Jurkat, Clone E6-1 (cell line): ENCODE measurements at places on chromosomes 12 and 14.

- DNase-seq: no peak
These were observed 701.2 kb upstream of the TBX3 start for GRCh38 chr12:115385141-115385540.

GRCh38 chr14:29616922-29617321, 310.7 kb downstream of the PRKD1 start:
- no peak for DNase-seq

DNA sequence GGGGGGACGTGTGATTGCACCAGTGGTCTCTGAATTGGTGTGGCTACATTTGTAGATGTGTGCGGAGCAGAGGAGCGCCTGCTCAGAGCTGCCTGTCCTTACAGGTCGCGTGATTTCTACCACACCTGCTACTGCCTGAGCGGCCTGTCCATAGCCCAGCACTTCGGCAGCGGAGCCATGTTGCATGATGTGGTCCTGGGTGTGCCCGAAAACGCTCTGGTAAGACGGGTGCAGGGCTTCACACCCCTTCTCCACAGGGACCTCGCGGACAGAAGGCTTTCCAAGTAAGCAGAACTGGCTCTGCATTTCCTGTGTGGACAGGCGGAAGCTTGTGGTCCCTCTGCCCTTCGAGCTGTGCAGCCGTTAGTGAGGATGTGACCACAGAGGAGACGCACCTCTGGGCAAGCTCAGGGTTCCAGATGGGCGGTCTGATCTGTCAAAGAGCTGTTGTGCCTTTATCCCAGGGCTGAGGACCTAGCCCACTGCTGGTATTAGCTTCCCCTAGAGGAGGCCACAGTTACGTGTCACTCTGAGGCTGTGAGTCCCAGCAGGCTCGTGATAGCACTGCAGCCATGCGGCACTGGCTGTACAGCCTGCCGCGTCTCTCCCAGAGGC, 47.7 kb downstream of the MAX start:
- DNase-seq: no peak

GRCh38 chr14:63727231-63727735, 582 bp downstream of the SGPP1 start:
- DNase-seq: no peak

DNA sequence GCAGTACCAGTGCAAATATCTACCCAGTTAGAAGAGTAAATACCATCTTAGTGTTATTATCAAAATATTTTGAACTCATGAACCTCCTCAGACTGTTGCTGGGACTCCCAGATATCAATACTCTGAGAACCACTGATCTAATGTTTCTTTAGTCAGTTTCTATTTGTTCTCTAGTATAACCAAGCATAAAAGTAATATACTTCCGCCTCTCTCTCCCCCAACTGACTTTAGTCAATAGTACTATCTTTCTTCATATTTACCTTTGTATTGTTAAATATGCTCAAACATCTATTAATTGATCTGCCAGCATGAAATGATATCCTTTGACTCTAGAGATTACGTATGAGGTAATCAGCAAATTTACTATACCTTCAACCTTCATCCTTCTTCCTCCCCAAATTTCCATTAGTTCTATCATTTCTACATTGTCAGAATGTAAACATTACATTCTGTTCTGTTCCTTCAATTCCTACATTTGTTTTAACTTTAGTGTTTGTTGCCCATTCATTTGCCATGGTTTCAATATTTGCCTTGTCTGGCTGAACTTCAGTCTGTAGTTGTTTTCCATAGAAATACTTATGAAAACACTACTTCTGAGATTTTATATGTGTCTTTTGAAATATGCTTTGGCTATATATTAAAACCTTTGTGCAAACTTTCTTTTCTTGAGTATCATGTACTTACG, 192.5 kb upstream of the PDE3A start:
- DNase-seq: no peak

DNA sequence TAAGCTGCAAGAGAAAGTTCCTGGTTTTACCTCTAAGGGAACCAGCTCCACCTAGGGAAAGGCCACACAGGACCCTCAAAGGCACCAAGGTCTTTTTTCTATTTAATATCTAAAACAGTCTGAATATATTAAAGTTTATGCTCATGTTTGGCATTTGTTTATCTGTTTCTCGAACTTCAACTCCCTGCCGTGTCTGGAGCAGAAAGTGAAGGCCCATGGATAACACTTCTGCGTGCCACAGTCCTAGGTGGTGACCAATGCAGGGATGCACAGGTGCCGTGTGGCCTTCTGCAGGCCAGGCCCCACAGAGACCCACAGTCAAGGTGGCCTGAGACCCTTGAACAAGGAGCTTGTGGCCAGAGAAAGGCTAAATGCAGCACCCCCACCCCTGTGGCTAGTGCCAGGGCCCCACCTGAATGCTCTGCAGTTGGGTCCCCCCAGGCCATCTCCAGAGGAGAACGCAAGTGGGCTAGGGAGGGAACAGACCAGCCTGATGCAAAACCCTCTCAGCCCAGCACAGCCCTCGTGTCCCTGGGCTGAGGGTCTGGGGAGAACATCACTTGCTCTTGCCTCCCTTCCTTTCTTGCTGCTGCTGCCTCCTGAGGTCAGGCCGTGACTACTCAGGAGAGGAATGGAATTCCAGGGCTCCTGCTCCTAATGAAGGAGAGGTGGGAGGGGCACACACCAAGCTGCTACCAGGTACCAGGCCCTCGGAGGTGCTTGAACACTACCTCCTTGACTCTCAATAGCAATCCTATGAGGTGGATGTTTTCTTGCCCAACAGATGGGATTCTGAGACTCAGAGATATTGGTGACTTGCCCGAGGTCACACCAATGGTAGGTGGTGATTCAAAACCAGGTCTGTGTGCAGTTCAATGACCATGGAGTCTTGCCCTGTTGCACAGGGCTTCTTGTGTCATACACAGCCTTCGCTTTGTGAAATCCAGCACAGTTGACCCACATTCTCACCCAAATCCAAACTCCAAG, 45.4 kb downstream of the PSMA6 start:
- no peak for DNase-seq

GRCh38 chr12:14701809-14702568, 5.6 kb upstream of the GUCY2C start:
- DNase-seq: no peak

DNA sequence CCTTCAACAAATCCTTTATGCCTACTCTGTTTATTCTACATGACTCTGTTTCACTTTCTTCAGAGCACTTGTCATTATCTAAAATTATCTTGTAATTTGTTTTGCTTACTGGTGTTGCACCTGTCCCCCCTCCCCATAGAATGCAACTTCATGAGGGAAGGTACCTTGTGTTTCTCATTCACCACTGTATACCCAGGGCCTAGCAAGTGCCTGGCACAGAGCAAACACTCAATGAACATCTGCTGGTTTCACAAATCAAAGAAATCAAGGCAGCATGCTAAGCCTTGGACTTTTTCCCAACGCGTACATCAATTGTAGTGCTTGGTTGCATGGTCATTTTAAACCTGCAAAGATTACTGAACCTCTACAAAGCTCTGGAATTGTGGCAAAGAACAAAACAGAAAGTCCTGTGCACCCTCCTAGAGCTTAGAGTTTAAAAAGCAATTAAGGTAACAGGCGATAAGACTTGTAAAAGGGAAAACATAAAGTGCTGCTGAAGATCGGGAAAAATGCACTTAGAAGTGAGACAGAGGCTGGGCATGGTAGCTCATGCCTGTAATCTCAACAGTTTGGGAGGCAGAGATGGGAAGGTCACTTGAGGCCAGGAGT, 479.1 kb downstream of the MED13L start:
- no peak for DNase-seq

DNA sequence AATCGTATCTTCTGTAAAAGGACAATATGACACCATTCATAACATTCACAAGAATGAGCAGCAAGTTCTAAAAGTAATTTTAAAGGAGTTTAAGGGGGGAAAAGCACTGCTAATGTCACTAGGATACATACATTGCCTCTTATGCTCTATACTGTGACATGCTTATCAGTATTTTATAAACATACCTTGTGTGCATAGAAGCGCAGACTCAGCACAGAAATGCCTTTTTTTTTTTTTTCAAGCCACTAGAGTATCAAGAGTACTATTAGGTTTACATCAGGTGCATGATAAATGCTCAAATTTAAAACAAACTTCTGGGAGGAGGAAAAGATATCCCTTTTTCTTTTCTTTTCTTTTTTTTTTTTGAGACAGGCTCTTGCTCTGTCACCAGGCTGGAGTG, 13.6 kb upstream of the SMARCC2 start:
- DNase-seq: no peak

DNA sequence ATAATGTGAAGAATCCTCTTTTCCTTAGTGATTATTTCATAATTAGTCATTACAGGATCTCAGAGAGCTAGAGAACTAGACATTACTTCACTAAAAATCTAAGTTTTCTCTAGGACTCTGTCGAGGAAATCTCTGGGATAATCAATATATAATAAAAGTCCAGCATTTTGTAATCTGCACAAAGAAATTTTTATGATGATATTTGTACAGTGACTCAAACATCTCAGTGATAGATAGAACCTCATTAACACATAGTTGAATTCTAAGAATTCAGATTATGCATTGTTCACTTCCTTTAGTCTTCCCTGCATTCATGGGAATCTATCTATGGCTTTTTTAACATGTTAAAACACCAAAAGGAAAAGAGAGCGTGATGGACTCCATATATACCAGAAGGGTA, 11.0 kb downstream of the ITPR2 start:
- DNase-seq: no peak

DNA sequence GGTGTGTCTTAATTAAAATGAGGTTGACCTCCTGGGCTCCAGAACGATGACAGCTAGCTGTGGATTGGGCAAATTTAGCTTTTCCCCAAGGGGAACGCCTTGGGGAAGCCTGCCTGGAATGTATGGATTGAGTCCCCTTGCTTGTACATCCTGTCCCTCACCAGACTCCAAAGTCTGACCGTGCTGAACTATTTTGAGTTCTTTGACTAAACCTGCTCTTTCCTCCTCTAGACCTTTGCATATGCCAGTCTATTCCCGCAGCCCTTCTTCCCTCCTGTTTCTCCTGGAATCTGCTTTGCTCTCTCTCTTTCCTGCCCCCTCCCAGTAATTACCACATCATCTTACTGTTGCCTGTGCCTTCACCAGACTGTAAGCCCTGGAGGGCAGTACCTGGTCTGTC, 11.5 kb upstream of the KDM2B start:
- no peak for DNase-seq

- DNase-seq: no peak
These were observed 279.8 kb downstream of the DUSP6 start for GRCh38 chr12:89072294-89073026.

GRCh38 chr12:25186038-25186787, 8.7 kb downstream of the DNAI7 start:
- no peak for DNase-seq
